ENCODE measurements at places on chromosomes 11 and 22.

GRCh38 chr22:38973289-38974169 lies 8.6 kb upstream of the APOBEC3B start:
- DNase-seq = peak; percentile 50

GRCh38 chr11:86143087-86144030 lies 74.5 kb upstream of the PICALM start:
- DNase-seq = no peak

DNA sequence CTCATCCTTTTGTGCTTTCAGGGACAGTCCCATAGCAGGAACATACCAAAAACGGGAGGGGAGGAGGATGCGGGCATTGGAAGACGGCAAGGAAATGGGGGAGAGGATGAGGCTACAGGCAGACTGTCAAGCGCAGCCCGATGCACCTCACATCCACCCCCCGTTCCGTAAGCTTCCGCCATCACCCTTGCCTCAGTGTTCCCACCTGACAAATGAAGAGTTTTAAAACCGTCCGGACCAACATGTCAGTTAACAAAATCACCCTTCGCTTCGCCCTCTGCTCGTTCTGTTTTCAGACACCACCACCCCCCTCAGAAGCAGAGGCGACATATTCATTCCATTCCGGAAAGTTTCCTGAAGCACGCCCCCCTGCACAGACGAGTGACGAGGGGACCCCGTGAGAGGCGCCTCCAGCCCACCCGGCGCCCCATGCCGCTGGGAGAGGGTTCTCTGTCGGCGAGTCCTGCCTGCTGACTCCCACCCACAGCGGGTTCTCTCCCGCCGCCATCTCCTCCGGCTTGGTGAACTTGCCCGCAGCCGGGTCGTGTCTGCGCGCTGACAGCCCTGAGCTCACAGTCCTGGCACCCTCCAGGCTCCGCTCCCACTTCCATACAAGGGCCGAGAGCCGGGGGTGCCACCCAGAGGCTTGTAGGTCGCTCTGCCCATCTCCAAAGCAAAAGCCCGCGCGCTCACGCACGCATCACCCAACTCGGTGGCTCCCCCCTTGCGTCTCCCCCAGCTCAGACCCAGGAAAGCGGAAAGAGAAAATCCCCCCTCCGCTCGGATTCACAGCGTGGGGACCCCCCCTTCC lies 1.5 kb downstream of the IGSF9B start:
- DNase-seq = peak; percentile 62

DNA sequence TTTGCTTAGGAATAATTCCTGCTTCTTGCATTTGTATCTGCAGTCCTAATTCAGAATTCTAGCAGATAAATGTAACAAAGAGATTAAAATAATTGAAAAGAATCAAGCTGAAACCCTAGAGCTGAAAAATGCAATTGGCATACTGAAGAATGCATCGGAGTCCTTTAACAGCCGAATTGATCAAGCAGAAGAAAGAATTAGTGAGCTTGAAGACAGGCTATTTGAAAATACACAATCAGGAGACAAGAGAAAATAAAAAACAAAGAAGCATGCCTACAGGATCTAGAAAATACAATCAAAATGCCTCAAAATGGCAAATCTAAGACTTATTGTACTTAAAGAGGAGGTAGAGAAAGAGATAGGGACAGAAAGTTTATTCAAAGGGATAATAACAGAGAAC lies 8.2 kb downstream of the TREH start:
- DNase-seq = no peak

DNA sequence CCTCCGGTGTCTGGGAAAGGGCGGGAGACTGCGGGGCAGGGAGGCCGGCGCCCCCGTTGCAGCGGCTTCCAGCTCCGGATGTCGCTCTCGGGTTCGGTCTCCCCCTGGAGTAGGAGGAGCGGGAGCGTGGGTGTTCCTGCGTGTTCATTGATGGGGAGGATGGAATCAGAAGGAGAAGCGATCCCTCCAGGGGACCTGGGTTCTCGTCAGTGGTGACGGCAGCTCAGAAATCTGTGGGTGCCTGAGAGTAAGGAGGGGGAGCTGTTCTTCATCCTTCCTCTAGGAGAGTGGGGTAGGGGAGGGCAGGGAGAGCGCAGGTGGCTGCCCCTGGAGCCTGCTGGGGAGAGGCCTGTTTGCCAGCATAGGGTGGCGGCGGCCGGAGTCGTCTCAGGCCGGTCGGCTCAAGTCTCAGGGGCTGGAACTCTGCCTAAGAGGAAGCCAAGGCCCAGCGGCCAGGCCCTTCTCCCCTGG lies 1.1 kb downstream of the UBASH3B start:
- no peak for DNase-seq

DNA sequence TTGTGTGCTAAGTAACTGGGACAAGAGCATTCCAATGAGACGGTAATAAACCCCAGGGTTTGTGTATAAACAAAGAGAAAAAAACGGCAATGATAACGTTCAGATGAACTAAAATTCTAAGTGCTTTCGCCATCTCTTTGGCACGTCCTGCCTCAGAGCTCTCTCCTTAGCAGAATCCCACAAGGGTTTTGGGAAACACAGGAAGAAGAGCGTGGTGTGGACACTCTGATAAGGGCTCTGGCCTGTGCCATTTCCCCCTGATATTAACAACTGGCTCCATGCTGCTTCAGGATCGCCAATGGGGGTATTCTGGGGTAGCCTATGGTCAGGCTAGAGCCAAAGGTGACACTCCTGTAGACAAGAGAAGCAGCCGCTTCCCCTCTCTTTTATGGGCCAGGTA lies 18.4 kb downstream of the ABCC8 start:
- DNase-seq = no peak

DNA sequence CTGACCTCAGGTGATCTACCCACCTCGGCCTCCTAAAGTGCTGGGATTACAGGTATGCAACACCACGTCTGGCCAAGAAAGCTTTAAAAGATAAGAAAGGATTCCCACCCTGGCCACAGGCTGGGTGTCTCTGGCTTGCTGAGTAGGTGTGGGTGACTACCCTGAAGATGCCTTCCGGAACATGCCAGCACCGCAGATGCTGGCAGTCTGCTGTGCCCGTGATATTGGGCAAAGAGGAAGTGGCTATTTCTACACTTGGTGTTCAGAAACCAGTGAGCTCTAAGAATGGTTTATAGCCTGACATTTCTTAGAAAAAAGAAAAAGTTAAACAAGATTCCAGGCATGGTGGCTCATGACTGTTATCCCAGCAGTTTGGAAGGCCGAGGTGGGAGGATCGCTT lies 6.1 kb downstream of the MRPL11 start:
- no peak for DNase-seq

DNA sequence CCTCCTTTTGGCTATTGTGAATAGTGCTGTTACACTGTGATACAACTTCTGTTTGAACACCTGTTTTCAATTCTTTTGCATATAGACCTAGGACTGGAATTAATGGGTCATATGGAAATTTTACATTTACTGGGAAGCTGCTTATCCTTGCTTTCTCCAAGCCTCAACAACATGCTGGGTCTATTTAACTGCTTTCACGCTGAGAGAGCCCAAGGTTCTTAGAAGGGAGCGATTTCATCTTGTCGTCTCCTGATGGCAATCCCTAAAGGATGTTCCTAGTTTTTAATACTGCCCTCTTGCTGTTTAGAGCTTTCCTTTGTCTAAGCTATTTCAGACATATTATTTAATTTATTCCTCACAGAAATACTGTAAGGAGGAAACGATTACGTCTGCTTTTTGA lies 15.5 kb downstream of the IRAG1 start:
- DNase-seq = no peak

GRCh38 chr22:45166932-45167331 lies 3.2 kb downstream of the NUP50 start:
- no peak for DNase-seq

DNA sequence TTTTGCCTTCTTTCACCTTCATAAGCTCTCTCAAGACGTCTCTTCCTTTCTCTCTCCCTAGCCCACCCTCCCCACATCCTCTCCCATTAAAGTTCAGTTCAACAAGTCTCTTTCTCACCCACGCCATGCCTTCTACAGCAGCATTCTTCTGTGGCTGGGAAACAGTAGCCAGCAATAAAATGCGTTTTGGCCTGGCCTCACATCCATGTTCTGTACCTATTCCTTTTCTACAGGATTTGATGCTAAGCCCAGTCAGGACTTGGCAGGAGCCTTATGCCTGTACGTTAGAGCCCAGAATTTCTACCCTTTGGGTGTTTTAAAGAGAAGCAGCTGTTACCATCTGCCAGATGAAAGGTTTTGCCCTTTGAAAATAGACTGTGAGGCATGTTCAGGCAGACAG lies 7.1 kb upstream of the CD44 start:
- no peak for DNase-seq

GRCh38 chr22:27882507-27883290 lies 36.4 kb downstream of the PITPNB start:
- no peak for DNase-seq

GRCh38 chr11:30285416-30286121 lies 37.3 kb upstream of the ARL14EP start:
- DNase-seq = no peak

DNA sequence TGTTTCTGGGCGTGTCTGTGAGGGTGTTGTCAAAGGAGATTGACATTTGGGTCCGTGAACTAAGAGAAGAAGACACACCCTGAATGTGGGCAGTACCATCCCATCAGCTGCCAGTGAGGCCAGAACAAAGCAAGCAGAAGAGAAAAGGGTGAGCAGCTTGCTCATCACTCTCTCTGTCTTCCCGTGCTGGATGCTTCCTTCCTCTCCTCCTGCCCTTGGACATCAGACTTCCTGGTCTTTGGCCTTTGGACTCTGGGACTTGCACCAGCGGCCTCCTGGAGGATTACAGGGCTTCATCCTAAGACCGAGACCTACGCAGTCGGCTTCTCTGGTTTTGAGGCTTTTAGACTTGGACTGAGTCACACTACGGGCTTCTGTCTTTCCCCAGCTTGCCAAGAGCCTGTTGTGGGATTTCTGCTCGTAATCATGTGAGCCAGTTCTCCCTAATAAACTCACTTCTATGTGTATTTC lies 18.8 kb downstream of the APOL2 start:
- DNase-seq = no peak

Measured in activated naive CD8-positive, alpha-beta T cell treated with anti-CD3 and anti-CD28 coated beads, Interleukin-2, amount 10 ng/mL, durations not matched to agents 7 days and 5 days (primary cell).